ENCODE measurements at places on chromosomes 7 and 10. TPM values are rescaled to one million over a fixed set of nuclear protein-coding genes. Genes with fewer than 3 reads are reported as not detected.

VOPP1 gene
- 34.8 TPM for polyA plus RNA-seq

RSPH10B2 gene
- not detected for polyA plus RNA-seq

PPP1R9A gene
- not detected for polyA plus RNA-seq

HIF1AN gene
- polyA plus RNA-seq: 29.7 TPM

TRIM50 gene
- not detected for polyA plus RNA-seq

GRID1 gene
- polyA plus RNA-seq: not detected

SH2D4B gene
- not detected for polyA plus RNA-seq

NEUROG3 gene
- polyA plus RNA-seq: 0.15 TPM

GIMAP6 gene
- 199 TPM for polyA plus RNA-seq

H2AZ2 gene
- 273 TPM for polyA plus RNA-seq

NOS3 gene
- 5.2 TPM for polyA plus RNA-seq

GRCh38 chr10:23376229-23376655 is 31.6 kb upstream of the C10orf67 start:
- no peaks in the 10 kb centered on the region for H3K36me3 ChIP-seq
- H3K27ac ChIP-seq: no peak overlapping the region
- no peaks in the 10 kb centered on the region for H3K4me1 ChIP-seq
- no peak for DNase-seq

- H3K4me1 ChIP-seq: no peaks in the 10 kb centered on the region
- DNase-seq: no peak
- H3K27ac ChIP-seq: no peak overlapping the region
- no peaks in the 10 kb centered on the region for H3K27me3 ChIP-seq
- peaks cover 8% of the 10 kb centered on the region for H3K36me3 ChIP-seq
Observed at GRCh38 chr7:37128327-37129034, 320.2 kb downstream of the ELMO1 start.

DNA sequence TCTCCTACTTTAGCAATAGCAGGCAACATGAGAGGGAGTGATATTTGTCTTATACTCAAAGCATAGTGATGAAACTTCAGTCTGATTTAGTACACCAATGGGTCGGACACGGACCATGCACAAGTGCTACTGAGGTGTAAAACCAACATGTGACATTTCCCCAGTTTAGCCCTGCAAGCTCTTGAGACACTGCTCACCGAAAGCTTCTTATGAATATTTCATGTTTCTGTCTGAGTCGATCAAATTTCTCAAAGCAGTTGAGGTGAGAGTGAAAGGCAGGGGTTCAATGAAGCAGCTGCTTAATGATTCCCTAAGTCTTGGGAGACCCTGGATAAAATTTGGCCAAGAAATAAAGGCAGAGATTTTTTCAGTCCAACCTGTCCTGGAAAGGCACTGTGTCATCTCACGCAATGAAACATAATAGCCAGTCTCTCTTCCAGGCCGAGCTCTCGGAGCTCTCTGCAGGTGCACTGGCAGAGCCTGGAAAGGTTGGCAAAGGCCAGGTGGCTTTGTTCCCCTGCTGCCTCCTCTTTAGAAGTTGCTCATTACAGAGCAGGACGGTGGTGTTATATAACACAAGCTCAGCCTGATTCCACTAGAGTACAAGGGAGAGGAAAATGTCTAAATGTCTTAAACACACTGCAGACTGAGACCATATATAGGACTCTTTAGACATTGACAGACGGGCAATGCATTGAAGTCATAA is 33.9 kb upstream of the XPNPEP1 start:
- H3K4me1 ChIP-seq: no peaks in the 10 kb centered on the region
- no peak overlapping the region for H3K27ac ChIP-seq
- H3K36me3 ChIP-seq: no peaks in the 10 kb centered on the region
- H3K27me3 ChIP-seq: no peaks in the 10 kb centered on the region
- no peak overlapping the region for H3K4me3 ChIP-seq
- DNase-seq: no peak

DNA sequence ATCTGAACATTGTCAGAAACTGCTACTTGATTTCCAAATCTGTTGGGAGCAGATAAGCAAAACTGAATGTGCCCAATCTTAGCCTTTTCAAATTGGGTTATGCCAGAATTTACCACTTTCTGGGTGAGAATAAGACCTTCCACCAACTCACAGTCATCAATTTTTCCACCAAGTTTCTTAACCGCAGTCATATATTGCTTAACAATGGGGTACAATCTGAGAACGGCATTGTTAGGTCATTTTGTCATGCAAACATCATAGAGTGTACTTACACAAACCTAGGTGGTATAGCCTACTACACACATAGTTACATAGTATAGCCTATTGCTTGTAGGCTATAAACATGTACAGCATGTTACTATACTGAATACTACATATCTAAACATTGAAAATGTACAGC is 16.0 kb downstream of the MRPS33 start:
- no peak for DNase-seq
- H3K36me3 ChIP-seq: no peaks in the 10 kb centered on the region
- no peak overlapping the region for H3K27ac ChIP-seq
- H3K4me1 ChIP-seq: no peaks in the 10 kb centered on the region

DNA sequence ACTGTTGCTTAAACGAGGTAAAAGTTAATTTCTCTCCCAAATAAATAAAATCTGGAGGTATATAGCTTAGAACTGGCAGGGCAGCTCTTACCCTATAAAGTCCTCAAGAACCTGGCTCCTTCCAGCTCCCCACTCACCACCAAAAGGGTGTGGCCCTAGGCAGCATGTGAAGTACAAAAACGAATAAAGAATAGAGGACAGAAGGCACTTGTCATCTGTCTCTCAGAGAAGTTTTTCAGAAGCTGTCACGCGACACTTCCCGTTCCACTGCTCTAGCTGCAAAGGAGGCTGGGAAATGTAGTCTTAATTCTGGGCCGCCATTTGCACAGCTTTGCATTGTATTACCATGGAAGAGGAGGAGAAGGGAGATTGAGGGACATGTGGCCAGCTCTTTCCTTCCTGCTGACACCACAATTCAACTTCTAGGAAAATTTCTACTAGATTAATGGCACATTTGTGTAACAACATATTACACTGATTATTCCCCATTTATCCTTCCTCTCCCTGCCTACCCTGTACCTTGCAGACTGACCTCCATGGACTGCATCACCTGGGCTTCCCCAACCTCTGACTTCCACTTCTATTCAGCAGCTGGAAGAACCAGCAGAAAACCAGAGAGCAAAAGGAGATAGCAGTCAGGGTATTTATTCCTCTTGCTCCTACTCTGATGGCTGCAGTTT is 62.2 kb downstream of the CCDC71L start:
- no peaks in the 10 kb centered on the region for H3K27me3 ChIP-seq
- H3K4me1 ChIP-seq: peaks cover 13% of the 10 kb centered on the region
- no peaks in the 10 kb centered on the region for H3K36me3 ChIP-seq
- DNase-seq: peak; percentile 44
- H3K27ac ChIP-seq: no peak overlapping the region

GRCh38 chr10:127325506-127325905 is 129.1 kb upstream of the INSYN2A start:
- no peaks in the 10 kb centered on the region for H3K27me3 ChIP-seq
- H3K4me1 ChIP-seq: no peaks in the 10 kb centered on the region
- no peak for DNase-seq
- H3K4me3 ChIP-seq: no peak overlapping the region
- no peaks in the 10 kb centered on the region for H3K36me3 ChIP-seq
- H3K27ac ChIP-seq: no peak overlapping the region

GRCh38 chr7:97021747-97022490 is 2.7 kb downstream of the DLX5 start:
- H3K4me1 ChIP-seq: peaks cover 15% of the 10 kb centered on the region
- H3K4me3 ChIP-seq: no peak overlapping the region
- no peak for DNase-seq
- no peak overlapping the region for H3K27ac ChIP-seq

GRCh38 chr7:142508251-142508650 is 241.0 kb upstream of the PRSS1 start:
- H3K36me3 ChIP-seq: no peaks in the 10 kb centered on the region
- DNase-seq: peak; percentile 42
- peaks cover 32% of the 10 kb centered on the region for H3K4me1 ChIP-seq
- H3K27ac ChIP-seq: no peak overlapping the region
- no peaks in the 10 kb centered on the region for H3K27me3 ChIP-seq
- H3K4me3 ChIP-seq: no peak overlapping the region

DNA sequence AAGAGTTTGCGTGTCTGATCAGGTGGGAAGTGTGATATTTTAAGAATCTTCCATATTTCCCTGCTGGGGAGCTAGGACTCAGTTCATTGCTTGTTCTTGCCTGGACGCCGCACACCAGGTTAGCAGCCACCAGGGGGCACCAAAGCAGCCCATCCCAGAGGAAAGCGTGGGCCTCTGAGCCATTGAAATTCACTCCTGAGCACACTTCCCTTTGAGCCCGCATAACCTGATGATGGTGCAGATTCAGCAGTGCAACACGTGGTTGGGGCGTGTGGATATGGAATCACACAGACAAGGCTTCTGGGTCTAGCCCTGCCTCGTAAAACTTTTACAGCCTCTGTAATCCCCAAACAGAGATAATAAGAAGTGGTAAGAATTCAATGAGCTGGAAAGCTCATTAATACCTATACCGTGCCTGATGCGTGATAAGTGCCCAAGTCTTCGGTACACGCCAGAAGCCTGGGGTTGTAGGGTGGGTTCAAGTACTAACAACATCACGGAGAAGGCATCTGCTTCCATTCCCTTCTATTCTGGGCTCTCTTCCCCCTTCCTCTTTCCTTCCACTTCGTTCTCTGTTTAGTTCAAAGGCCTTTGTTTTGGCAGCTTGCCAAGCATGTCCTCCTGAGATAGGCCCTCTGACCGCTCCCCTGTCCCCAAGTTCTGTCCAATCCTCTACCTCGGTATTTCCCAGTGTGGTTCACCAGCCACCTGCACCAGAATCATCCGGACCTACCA is 130.1 kb upstream of the KMT2E start:
- H3K4me1 ChIP-seq: no peaks in the 10 kb centered on the region
- DNase-seq: peak; percentile 66
- H3K36me3 ChIP-seq: no peaks in the 10 kb centered on the region
- no peak overlapping the region for H3K27ac ChIP-seq
- H3K4me3 ChIP-seq: no peak overlapping the region
- no peaks in the 10 kb centered on the region for H3K27me3 ChIP-seq

- no peak for DNase-seq
- no peaks in the 10 kb centered on the region for H3K27me3 ChIP-seq
- no peak overlapping the region for H3K4me3 ChIP-seq
- H3K27ac ChIP-seq: no peak overlapping the region
- H3K4me1 ChIP-seq: no peaks in the 10 kb centered on the region
Observed at GRCh38 chr10:3119796-3120459, 52.6 kb downstream of the PFKP start.

DNA sequence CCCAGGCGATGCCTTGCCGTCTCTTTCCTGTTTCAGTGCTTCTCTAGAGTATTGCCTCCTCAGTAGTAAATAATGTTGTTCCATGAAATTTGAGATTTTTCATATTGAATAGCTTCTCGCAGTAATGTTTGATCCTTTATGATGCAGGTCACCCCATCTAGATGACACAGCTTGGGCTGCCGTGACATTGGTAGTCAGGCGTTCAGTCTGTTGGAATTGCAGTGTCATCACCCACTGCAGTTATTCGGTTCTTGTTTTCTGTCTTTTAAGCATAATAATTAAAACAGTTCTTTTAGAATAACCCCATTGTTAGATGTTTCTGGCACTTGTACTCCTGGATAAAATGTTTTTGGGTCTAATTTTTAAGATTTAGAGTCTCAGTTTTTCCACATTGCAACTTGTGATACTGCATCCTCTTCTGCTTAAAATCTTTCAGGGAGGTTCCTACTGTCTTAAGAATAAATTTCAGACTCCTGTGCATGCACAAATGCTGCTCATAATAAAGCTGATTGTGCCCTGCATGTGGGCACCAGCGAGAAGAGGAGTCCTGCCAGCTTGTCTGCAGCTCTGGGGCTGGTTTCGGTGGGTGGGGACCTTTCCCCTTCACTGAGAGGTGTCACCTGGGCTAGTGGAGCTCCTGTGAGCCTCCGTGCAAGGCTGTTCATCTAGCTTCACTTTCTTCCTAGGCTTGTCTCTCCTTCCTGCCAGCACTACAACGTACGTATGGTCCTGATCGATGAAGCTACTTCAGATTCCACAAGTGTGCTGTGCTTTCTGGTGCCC is 44.8 kb downstream of the SDK1 start:
- no peak overlapping the region for H3K27ac ChIP-seq
- no peaks in the 10 kb centered on the region for H3K36me3 ChIP-seq
- DNase-seq: no peak
- H3K4me1 ChIP-seq: no peaks in the 10 kb centered on the region

GRCh38 chr10:110265573-110266193 is 39.0 kb downstream of the SMNDC1 start:
- no peak overlapping the region for H3K27ac ChIP-seq
- no peaks in the 10 kb centered on the region for H3K27me3 ChIP-seq
- no peak overlapping the region for H3K4me3 ChIP-seq
- H3K36me3 ChIP-seq: no peaks in the 10 kb centered on the region
- no peak for DNase-seq

- H3K27me3 ChIP-seq: no peaks in the 10 kb centered on the region
- no peaks in the 10 kb centered on the region for H3K36me3 ChIP-seq
- DNase-seq: no peak
Observed at GRCh38 chr10:16792675-16793074, 24.5 kb downstream of the RSU1 start.

- no peaks in the 10 kb centered on the region for H3K4me1 ChIP-seq
- no peak overlapping the region for H3K27ac ChIP-seq
- H3K27me3 ChIP-seq: no peaks in the 10 kb centered on the region
- H3K4me3 ChIP-seq: no peak overlapping the region
- H3K36me3 ChIP-seq: no peaks in the 10 kb centered on the region
- no peak for DNase-seq
Observed at GRCh38 chr10:114603948-114604347, 54.1 kb downstream of the ABLIM1 start.

DNA sequence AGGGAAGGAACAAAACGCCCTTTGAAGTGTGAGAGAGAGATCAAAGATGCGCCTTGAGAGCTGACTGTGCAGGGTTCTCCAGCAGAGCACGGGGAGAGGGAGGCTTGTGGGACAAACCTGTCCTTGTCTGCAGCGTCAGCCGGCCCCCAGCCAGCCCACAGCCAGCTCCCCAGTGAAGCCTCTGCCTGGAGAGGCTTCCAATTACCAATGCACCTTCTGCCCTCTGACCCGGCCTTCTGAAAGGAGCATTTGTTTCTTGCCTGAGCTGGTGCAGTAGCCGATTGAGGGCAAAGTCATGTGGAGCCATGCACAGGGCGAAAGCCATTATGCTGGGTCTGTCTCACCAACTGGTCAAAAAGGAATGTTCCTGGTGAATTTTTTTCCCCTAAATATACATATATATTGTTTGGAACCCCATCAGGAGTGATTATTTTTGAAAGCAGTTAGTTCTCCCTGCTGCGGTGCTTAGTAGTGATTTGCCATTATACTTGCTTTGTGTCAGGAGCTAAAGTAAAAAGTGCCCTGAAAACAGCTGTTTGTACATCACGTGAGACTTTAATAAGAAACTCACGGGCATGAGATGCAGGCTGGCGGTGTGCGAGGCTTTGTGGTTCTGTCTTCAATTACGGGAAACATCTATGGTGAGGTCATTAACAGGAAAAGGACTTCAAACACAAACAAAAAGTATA is 268.6 kb downstream of the KLF6 start:
- no peak for DNase-seq
- H3K27ac ChIP-seq: no peak overlapping the region
- H3K4me1 ChIP-seq: no peaks in the 10 kb centered on the region
- no peaks in the 10 kb centered on the region for H3K27me3 ChIP-seq
- no peak overlapping the region for H3K4me3 ChIP-seq

- H3K4me1 ChIP-seq: no peaks in the 10 kb centered on the region
- no peak overlapping the region for H3K4me3 ChIP-seq
- H3K27ac ChIP-seq: no peak overlapping the region
- no peak for DNase-seq
Observed at GRCh38 chr7:127895814-127896280, 135.4 kb downstream of the LRRC4 start.

GRCh38 chr7:106515321-106515720 is 145.6 kb downstream of the CCDC71L start:
- no peak overlapping the region for H3K27ac ChIP-seq
- H3K4me1 ChIP-seq: no peaks in the 10 kb centered on the region
- no peak for DNase-seq
- no peak overlapping the region for H3K4me3 ChIP-seq
- H3K36me3 ChIP-seq: no peaks in the 10 kb centered on the region
- no peaks in the 10 kb centered on the region for H3K27me3 ChIP-seq

Measured in CD8-positive, alpha-beta memory T cell (primary cell).